Hematopoietic multipotent progenitor cell treated with erythropoietin and hydrocortisone succinate and interleukin-3 and kit ligand, for 17 days (in vitro differentiated cells): ENCODE measurements at places on chromosomes 13 and 19.

DNA sequence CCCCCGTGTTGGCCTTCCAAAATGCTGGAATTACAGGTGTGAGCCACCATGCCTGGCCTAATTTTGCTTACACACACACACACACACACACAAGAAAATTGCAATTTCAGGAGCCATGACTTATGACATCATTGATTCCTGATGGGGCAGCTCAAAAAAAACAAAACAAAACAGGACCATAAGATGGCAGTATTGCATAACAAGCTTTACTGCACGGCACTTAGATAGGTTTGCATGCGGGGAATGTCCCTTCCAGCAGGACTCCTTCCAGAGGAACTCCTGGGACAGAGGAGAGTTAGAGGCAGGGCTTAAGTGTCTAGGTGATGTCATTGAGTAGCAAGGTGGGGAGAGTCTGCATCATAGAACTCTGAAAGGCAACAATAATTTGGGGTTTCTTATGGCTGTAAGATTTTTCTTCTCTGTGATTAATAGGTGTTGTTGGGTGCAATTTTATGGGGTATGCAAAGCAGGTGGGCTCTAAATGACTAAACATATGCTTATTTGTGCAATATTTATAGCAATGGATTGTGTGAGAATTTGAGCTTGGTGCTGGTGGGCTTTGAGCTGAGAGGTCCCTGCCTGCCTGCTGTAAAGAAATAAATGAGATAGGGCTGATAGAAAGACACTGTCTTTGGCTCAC is 9.0 kb upstream of the ACSBG2 start:
- peak; percentile 23 for DNase-seq

DNA sequence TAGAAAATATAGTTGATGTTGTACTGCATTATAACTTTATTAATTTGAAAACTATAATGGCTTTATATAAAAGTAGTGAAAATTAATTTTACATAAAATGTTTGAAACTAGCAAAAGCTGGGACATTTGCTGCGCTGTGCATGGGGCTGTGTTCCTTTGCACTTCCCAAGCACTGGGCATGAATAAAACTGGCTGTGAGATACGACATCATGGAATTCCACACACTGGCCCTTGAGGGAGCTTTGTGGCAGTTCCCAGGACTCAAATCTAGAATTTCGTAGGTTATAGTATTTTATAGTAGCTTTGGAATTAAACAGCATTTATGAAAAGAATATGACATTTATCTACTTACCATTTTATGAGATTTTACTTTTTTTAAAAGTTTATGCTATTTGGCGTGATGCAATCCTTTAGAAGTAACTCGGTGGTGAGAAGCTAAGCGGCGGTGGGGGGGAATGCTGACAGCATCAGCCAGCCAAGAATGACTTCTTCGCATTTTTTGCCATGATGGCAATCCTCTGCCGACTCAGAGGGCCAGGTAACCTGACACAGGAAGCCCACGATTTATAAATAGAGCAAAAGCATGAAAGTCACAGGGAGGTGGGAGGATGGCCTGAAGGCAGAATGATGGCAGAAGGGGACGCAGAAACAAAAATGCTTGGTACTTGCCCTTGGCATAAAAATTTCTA is 553.5 kb downstream of the MYO16 start:
- DNase-seq, result no peak

DNA sequence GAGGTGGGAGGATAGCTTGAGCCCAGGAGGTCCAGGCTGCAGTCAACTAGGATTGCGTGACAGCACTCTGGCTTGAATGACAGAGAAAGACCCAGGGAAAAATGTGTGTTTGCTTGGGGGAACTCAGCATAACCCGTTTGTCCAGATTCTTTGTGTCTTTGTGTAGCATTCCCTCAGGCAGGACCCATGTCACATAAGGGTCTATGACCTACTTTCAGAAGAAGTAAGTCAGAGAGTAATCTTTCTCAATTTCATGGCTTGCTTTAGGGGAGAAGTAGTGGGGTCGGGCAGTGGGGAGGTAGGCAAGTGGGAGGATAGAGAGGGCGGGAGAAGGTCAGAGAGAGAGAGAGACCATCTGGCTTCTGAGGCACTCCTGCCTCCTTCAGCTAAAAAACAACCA is 11.9 kb upstream of the PSPC1 start:
- no peak for DNase-seq

DNA sequence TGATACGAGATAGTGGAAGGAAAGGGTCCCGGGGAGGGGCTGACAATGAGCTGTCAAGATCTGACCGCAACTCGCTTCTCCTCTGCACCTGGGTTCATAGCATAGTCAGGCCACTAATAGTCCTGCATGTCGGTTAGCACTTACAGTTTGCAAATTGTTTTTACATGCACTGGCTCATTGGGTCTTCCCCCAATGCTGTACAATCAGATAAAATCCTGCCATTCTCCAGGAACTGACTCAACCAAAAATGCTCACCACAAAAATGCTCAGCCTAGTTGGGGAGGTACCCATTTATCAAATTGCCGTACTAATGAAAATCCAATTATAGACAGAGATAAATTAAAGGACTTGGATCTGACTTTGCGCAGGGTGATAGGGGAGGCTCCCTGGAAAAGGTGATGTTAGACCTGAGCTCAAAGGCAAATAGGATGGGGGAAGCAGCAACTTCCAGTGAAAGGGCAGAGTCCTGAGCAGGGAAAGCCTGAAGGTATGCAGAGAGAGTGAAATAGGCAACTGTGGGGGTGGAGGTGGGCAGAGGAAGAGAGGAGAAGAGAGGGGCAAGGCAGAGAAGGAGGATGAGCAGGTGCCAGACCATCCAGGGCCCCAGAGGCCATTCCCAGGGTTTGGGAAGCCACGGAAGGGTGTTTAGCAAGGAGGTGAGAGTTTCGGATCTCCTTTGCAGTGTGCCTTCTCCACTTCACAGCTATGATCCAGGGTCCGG is 326.1 kb upstream of the TSHZ3 start:
- DNase-seq, result no peak

GRCh38 chr13:84237143-84237542 is 354.9 kb upstream of the SLITRK1 start:
- DNase-seq, result no peak
